Stimulated activated CD8-positive, alpha-beta memory T cell treated with anti-CD3 and anti-CD28 coated beads, Interleukin-15, amount 100 ng/mL, for 4 hours (primary cell): ENCODE measurements at places on chromosomes 2 and 18.

- no peak for DNase-seq
Measured at GRCh38 chr18:68449292-68449691, 265.6 kb downstream of the TMX3 start.

DNA sequence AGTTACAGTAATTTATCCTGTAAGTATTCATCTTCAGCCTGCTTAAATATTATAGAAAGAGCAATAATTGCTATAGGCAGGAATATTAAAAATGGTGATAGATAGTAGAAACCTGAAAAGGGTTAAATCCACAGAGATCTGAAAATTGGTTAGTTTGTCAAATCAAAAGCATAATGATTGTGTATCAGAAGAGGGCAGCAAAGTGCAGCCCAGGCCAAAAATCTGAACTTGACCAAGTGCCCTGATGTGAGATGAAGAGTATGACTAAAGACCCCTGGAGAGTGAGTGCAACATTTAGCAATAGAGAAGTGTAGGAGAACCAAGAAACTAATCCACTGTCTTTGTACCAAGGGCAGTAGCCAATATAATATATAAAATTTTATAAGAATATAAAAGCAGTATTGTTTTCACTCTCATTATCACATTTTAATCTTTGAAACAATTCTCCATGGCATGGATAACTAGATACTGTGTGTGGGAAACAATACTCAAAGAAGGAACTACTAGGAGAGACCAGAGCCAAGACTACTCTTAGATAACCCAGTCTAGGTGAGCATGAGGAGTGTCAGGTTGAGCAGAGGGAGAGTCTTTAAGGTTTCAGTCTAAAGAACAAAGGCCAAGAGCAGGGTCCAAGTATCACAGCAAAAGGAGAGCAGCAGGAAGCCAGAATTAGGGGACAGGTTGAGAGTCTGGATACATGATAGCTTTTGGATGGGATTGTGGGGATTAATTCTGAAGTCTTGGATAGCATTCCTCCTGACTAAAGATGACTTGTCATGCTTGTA is 148.7 kb downstream of the CALCRL start:
- no peak for DNase-seq

GRCh38 chr2:141929331-141930252 is 201.2 kb downstream of the LRP1B start:
- DNase-seq: no peak

GRCh38 chr18:10139783-10140410 is 226.1 kb downstream of the VAPA start:
- DNase-seq: no peak

- DNase-seq: no peak
Measured at GRCh38 chr2:136844546-136844945, 79.2 kb downstream of the THSD7B start.

DNA sequence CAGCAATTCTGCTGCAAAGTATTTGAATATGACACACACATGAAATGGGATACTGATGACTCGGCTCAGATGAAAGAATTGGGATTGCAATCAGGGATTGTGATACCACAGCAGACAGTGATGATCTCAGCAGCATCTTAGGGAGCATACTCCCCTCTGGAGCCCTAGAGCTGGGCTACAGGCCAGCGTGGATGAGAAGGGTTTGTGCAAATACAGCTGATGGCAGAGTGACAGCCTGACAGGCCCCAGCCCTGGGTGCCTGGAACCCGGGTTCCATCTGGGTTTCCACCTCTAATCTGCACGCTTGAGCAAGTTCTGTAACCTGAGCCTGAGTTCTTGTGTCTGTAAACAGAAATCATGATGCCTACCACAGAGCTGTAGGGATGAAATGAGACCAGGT is 418.0 kb downstream of the LRATD1 start:
- DNase-seq: no peak

DNA sequence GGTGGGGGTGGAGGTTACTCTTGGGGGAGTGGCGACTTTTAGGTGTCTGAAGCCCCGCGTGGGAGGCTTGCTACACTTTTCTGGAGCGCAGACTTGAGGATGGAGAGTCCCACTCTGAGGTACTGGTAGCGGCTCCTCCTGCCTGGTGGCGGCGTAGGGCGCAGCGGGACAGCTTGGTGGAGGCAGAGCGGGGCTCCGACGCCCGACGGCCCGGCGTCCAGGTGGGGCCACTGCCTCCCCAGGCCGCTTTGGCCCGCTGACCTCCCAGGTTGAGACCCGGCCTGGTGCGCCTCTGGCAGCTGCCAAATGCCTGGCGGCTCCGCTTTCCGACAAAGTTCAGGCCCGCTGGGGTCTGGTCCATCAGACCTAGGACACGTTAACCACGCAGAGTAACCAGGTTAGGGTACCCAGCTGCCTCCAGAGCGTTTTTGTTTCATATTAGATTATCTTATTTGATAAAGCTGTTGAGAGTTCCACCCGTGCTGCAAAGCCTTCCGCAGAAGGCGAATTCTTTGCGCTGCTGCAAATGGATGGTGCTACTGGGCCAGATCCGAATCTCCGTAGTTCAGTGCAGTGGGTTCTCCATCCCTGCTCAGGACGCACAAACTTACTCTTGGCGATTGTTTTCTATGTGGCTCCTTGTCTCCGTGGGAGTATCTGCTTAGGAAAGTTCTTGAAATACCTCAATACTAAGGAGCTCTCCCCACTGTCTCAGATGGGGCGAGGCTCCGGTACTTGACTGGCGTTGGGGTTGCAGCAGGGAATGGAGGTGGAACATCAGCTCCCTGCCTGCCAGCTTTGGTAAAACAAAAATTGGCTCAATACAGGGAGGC is 405.9 kb downstream of the XIRP2 start:
- no peak for DNase-seq

- DNase-seq: no peak
Measured at GRCh38 chr2:76281156-76281841, 570.6 kb upstream of the GCFC2 start.

DNA sequence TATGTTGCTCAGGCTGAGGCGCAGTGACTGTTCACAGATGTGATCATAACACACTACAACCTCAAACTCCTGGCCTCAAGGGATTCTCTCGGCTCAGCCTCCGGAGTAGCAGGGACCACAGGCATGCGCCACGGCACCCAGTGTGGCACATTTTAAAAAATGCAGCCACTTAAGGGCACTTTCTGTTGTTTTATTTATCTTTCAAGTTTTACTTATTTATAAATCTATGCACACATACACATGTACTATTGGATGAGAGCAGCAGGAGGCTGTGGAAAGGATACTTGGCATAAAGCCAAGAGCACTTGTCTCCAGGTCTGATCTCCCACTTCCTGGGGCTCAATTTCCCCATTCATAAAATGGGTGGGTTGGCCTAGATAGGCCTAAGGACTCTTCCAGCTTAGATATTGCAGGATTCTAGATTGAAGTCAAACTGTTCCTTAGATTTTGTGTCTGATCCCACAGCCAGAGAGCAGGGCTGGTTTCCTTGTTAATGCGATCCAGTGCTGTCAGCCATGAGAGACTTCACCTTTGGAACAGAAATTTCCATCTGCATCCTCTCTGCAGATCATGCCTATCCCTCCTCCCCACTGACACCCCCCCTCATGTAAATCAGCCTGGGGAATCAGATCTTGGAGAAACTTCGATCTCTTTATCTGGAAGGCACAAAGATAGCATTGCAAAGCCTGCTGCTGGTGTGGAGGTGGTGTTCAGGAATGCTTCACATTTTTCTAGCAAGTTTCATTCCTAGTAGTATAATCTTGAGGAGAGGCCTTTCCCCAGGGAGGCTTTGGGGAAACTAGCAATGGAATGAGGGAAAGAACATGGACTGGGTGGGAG is 24.7 kb downstream of the PCBP1 start:
- no peak for DNase-seq

DNA sequence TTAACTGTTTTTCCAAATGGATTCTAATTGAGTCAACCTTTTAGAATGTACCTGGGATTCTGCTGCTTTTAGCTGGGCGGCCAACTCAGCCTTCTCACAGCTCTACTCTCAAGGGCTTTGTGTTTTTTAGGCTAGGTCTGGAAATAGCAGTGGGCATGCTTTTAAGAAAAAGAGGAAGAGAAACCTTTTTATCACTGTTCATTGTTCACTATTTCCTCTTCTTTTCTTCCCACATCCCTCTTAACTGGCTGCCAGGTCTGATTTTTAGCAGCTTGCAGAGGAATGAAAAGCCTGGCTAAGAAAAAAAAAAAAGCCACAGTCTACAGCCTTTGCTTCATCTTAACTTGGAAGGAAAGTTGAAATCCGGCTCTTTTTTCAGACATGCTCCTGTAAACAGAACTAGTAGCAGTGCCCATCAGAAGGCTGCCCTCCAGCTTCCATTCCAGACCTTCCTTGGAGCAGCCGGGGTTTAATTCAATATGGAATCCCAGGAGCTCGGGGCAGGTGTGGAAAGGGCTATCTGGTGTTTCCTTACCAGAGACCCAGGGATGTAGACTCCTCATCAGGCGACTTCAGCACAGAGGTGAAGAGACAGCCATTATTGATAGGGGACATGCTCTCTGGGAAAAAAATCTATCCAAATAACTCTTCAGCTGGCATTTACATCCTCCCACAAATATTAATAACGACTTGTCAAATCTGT is 230.7 kb downstream of the MYO3B start:
- no peak for DNase-seq

DNA sequence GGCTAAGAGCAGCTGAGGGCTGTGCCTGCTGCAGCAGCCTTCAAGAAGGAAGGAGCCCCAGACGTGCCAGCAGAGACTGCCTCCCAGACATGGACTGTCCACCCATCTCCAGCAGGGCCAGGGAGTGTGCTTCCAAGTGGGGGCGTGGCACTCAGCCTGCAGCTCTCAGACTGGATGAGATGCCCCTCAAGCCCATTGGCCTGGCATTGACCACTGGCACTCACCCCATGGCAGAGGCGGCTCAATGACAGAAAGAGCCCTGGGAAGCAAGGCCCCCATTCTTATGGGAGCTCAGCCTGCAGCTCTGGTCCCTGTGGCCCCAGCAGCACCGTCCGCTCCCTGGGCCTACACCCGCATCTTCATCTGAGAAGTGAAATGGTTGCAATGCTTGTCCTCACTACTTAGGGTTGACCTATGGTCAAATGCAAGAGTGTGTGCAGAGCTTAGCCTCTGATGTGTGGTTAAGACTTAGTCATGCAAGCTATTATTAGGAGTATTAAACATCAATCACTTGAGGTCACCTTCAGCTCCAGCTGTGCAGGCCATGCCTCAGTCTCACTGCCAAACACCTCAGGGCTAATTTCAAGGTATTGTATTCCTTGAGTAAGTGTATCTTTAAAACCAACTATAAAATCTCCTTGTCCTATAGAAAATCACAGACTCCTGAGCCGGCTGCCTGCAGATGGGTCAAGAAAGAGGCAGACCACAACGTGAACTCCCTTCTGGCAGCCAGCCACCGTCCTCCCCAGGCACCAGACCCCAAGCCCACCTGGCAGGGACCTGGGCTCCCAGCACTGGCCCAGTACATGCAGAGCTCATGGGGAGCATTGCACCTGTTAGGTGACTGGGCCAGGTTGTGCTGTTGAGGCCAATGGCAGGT is 194.8 kb downstream of the NDUFA10 start:
- DNase-seq: no peak

DNA sequence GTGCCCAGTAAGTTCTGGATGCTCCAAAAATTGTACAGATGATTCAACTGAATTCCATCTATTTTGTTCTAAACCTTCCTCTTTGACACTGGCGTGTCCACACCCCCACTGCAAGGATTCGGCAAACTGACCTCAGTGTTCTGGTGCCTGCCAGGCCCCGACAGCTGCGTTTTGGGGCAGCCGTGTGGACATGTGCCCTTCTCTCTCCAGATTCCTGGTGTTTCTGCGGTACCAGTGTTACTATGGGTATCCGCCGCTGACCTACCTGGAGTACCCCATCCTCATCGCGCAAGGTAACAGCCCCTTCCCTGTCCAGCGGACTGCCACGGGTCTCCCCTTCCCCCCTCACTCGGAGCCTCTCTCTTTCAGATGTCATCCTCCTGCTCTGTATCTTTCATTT is 5.0 kb downstream of the SLC66A3 start:
- DNase-seq: no peak

- DNase-seq: no peak
Measured at GRCh38 chr2:170189757-170190156, 11.8 kb downstream of the MYO3B start.

GRCh38 chr18:44638034-44638540 is 42.6 kb upstream of the SETBP1 start:
- DNase-seq: no peak

DNA sequence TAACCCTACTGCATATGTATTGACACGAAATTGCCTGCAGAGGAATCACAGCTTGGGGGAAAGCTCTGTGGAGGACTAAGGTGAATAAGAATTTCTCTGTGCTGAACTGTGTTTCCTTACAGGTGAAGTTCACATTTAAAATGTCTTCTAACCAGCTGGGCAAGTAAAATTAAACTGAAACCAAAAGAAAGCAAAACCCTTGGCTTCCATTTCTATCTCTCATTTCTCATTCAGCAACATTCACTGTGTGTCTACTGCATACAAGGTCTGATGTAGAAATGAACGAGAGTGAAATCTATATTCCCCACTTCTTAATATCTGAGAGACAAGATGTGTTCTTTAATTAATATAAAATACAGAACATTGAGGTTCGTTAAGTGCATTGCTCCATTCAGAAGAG is 397.3 kb downstream of the SOX11 start:
- DNase-seq: no peak

GRCh38 chr2:149894226-149894625 is 306.7 kb upstream of the MMADHC start:
- DNase-seq: no peak

DNA sequence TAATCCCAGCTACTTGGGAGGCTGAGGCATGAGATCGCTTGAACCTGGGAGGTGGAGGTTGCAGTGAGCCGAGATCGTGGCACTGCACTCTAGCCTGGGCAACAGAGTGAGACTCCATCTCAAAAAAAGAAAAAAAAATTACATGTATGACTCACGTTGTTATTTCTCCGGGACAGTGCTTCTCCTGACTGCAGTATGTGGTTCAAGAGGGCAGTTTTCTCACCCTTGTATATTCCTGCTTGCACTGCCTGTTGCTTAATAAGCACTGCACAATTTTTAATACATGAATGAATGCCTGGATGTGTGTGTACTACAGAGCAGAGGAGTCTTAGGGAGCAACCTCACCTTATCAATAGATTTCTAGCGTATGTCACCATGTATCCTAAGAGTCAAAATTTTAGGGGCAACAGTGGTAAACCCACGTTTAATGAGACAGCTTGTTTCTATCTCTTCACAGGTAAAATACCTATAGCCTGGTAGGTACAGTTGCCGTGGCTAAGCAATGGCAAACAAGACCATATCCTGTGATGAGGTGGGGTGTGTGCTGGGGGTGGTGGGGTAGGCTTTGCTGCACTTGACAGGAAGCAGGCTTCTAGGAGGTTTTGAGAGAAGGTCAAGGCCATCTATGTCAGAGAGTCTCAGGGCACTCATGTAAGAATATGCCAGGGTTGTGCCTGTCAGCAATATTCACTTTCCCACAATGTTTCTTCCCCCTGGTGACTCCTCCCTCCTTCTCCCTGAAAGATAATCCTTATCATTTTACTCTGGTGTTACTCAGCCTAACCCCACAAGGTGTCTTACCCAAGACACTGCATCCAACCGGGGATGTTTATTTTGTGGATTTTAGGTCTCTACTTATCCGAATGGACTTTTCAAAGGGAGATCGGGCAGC is 36.9 kb upstream of the MEX3C start:
- DNase-seq: no peak

DNA sequence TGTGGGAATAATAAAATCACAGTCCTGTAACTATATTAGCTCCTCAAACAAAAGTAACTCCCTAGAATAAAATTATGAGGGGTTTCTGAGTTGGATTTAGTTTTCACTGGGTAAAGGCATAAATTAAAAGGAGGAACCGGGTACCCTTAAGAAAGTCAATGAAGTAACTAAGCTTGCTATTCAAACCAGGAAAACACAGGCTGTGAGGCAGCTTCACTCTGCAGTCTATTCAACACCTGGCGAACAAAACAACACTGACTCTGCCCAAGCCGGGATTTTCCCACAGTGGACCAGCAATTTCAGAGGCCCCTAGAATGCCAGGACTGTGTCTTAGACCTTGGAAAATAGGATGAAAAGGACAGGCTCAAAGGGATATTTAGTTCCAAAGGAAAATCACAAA is 24.6 kb upstream of the CREB1 start:
- DNase-seq: no peak
